GM13977 (cell line): ENCODE measurements at places on chromosomes 12 and 14.

DNA sequence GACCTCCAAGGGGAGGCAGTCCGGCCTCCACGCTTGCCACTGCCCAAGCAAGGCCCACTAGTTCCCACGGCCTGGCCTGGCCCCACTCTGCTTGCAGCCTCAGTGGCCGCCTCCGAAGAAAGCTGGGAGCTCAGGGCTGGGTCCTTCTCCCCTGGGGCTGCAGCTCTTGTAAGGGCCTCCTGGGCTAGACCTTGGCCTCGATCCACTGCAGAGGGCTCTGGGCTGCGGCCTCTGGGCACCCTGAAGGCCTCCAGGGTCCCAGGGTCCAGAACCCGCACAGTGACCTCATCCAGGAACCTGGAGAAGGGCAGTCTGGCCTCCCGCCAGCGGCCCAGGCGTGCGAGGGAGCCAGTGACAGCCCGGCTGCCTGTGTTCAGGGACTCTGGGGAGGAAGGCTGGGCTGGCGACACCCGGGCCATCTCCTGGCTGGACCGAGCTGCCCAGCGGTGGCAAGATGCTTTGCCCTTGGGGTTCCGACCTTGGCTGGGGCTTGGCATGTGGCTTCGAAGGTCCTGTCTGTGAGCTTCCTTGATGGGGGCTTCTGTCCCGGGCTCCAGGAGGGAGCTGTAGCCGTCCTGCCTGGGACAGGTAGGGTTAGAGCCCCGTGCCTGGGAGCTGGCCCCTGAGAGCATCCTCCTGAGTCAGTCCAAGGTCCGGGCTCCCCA lies 9.8 kb downstream of the BEGAIN start:
- DNase-seq, result no peak

DNA sequence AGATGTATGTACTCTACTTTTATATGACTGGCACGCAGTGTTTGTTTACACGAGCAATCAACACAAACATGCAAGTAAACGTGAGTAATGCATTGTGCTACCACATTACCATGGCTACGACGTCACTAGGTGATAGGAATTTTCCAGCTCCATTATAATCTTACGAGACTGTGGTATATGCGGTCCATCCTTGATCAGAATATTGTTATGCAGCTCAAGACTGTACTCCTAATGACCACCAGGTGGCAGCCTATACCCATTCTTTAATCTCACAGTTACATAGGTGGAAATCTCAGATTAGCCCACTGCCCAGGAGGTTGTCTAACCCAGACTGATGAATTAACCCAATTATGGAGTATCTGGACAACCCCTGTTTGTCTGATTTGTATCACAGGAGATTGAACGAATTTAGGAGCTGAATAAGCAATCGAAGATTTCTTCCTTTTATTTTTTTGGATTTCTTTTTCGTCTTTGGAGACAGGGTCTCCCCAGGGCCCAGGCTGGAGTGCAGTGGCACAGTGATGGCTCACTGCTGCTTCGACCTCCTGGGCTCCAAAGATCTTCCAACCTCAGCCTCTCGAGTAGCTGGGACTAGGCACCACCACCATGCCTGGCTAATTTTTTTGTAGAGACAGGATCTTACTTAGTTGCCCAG lies 8.7 kb upstream of the TESPA1 start:
- DNase-seq, result peak; percentile 57

DNA sequence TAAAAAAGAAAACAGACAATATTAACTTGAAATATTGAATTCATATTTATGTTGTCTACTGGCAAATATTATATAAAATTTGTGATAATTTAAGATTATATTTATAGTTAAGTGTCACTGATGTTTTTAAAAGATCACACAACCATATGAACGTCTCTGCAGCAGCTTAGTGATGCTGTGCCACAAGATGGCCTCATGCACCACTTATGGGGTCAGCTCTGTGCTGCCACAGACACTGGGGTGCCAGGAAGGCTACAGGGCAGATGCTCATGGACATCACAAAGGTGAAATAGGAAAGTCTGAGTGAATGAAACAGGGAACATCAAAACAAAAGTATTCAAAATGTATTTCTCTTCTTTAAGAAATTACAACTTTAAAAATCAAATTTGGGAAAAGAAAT lies 13.1 kb downstream of the ATXN3 start:
- no peak for DNase-seq

- DNase-seq, result no peak
Measured at GRCh38 chr12:114875313-114875712, 191.3 kb upstream of the TBX3 start.

DNA sequence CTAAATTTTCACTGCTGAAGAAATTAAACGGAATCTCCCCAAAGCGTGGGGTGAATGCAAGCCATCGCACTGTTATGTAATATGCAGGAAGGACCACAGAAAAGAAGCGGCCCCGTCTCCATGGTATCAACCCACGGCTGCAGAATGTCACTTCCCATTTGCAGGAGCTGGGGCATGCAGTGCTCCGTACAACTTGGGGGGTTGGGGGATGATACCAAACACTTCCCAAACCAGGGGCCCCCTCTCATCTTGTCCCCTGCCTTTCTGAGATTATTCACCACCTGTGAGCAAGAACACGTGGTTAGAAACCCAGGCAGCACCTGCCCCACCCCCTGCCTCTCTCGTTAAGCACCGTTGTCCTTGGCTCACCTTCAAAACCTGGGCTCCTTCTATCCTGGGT lies 505.1 kb upstream of the TMEM132C start:
- DNase-seq, result no peak

DNA sequence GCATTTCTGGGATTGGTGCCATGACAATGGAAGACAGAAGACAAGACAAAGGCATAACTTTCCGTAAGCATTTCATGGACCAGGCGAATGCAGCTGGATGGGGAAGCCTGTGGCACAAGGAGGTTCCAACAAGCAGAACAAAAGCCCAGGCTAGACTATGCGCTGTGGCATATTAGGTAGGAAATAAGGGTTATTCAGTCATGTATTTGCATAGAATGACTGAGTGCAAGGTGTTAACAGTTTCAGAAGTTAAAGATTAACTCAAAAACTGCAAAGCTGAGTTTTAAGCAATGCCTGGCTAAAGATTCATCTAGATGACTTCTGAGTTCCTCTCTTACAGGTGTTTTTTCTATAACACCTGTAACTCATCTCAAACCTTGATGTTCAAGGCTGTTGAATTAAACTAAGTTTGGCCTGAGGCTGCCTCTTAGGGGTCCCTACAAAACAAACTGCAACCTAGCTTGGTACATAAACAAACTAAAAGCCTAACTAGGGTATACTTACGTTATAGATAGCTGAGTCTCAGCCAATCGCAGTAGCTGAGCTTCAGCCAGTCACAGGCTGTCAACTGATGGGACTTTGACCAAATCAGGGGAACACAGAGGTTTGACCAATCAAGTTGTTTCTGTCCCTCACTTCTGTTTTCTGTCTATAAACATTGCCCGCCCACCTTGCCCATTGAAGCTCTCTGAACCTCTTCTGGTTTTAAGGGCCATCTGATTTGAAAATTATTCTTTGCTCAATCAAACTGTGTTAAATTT lies 52.2 kb upstream of the PLBD1 start:
- DNase-seq, result no peak

DNA sequence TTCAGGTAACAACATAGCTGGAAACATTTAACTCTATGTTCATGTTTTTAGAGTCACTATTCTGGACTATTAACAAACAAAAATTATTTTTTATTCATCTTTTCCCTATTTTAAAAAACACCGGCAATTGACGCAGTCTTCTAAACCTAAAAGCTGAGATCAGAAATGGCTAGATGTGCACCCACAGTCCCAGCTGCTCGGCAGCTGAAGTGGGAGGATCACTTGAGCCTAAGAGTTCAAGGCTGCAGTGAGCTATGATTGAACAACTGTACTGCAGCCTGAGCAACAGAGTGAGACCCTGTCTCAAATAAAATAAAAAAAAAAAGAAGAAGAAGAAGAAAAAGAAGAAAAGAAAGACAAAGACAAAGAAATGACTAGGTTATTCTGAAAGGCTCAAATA lies 64.5 kb downstream of the PAX9 start:
- no peak for DNase-seq

DNA sequence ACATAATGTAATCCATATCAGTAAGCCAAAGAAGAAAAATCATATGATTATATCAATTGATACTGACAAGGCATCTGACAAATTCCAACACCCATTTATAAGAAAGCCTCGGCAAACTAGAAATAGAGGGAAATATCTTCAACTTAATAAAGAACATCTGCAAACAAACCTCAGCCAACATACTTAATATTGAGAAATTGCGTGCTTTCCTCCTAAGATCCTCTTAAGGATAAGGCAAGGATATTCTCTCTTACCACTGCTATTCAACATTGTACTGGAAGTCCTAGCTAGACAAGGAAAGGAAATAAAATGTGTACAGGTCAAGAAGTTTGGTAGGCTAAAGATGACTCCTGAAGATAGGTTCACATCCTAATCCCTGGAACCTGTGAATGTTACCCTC lies 115.9 kb downstream of the DERA start:
- no peak for DNase-seq

GRCh38 chr12:73180734-73181133 lies 908.6 kb downstream of the TRHDE start:
- DNase-seq, result no peak

DNA sequence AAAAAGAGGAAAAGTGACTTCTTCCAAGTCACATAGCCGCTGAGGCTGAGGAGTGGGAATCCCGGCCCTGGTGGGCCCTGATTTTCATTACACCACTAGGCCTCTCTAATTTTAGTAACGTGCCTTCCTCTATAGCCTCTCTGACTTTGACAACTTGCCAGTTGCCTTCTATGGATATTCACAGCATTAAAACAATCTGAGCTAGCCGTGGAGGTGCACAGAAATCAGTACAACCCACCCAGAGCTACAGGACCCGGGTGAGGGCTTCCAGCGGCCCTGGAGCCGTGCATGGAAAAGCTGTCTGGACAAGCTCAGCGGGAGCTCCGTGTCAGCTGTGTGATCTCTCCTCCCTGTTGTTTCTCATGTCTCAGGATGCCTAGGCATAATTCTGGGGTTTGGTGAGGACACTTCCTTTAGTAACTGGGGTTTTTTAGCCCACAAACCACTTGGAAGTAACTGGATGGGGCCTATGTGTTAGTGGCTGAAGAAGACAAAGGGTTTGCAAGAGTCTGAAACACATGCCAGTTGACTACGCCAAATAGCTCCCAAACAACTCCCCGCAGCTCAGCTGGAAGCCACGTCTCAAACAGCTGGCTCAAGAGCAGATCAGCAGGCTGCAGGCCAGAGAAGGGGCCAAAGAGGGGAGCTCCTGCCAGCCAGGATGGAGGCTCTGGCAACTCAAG lies 53.0 kb downstream of the SSH1 start:
- DNase-seq, result no peak

GRCh38 chr14:93532541-93532940 lies 101.8 kb downstream of the UNC79 start:
- DNase-seq, result no peak

GRCh38 chr12:22160396-22161003 lies 114.5 kb downstream of the CMAS start:
- DNase-seq, result no peak

GRCh38 chr12:47856721-47857575 lies 37.2 kb upstream of the HDAC7 start:
- no peak for DNase-seq

DNA sequence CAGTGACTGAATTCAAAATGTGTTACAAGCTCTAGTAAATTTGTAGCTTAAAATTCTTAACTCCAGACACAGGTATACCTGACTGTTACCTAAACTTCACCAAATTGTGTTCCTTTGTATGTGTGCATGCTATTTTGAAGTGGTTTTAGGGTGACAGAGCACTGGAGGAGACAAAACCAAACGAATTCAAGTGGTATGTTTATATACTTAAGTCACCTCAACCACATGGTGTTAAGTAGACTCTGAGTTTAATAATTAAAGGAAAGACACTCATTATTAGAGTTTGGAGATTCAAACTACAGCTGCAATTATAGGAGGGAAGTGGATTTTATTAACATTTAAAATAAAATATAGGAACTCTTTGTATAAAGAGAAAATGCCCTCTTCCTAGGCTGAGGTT lies 84.3 kb downstream of the PLCZ1 start:
- DNase-seq, result no peak

GRCh38 chr12:93896952-93897351 lies 219.8 kb downstream of the CRADD start:
- no peak for DNase-seq

DNA sequence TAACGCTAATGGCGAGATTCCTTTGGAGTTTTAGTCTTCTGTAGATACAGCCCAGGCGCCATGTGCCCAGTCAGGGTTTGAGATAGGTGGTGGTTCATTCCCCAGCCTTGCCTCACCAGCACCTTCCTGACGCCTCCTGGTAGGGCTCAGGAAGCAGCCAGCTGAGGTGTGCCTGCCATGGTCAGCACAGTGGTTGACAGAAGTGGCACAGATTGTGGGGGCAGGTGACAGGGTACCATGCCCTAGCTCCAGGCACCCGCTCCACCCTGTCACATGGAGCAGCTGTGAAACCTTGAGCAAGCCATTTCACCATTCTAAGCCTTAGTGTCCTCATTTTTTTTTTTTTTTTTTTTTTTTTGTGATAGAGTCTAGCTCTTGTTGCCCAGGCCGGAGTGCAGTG lies 45.6 kb downstream of the EVL start:
- DNase-seq, result no peak

DNA sequence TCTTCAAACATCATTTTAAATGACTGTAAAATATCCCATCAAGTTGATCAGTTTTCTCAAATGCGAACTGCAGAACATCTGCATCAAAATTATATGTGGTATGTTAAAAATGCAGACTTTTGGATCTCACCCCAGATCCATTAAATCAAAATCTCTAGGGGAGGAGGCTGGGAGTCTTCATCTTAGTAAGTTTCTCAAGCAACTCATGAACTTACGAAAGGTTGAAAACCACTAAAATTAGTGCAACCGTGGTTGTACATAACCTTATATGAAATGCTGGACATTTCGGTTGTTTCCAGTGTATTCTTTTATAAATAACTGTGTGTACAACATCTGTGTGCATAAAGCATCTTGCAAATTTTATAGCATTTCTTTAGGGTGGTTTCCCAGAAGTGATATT lies 39.2 kb downstream of the ZFP36L1 start:
- DNase-seq, result no peak

DNA sequence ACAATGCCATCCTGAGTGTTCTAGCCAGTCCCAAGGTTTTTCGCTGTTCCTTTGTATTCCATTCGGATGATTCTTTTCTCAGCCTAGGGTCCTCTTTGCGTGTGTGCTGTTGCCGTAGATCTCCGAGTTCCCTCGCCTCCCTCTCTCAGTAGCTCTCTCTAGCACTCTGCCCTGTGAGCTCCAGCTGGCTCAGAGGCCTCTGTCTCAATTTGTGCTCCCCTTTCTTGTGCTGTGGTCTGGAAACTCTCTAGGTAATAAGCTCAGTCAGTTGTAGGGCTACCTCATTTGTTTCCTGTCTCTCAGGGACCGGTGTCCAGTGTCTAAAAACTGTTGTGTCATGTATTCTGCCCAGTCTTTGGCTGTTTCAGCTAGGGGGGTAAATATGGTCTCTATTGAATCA lies 179.3 kb downstream of the PCNX1 start:
- no peak for DNase-seq

GRCh38 chr12:29957835-29958234 lies 174.1 kb upstream of the TMTC1 start:
- no peak for DNase-seq

DNA sequence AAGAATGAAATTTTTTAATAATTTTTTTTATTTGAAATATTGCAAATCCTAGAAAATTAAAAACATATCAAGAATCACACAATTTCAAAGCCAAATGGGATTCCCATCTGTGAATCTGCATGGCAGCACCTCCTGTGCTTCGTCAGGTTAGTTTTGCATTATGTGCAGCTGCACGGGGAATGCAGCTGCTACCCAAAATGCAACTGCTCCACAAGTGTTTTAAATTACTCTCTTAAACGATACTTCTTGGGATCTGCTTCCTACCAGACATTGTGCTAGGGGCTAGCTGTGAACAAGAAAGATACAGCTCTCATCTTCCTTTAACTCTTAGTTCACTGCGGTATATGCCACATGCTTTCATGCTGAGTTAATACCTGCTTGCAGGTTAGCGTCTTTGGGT lies 154.2 kb downstream of the CRADD start:
- no peak for DNase-seq
